ENCODE measurements at places on chromosomes 12 and 14.

- DNase-seq: no peak
Observed at GRCh38 chr12:125187148-125187745, 122.0 kb downstream of the AACS start.

GRCh38 chr14:78130356-78130755, 39.8 kb upstream of the NRXN3 start:
- DNase-seq: no peak

DNA sequence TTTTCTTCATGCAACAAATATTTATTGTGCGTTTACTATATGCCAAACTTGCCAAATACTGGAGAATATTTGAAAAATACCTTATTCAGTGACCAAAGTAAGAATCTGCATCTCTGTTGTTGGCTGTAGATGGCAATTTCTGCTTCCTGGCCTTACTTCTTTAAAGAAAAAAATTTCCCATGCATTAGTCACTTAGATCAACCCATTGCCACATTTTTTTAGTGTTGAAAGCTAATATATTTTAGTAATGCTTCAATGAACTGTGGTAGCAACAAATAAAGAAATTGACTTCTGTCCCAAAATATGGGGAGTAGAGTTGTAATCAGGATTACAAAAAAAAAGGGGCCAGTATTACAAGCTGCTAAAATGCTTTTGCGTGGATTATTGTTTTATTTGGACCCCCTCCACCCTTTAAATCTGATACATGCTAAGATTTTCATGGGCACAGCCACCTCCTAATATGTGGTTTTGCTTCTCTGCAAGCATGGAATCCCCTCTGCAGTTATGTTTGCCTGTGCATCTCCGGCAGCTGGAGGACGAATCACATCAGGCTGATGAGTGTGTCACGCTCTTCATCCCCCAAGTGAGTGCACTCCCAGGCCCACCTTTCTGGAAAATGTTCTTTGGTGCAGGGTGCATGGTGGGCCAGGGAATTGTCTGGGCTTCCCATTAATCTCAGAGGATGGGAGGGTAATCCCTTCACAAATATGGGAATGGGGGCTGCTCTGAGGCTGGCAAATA, 38.1 kb upstream of the PTCSC3 start:
- DNase-seq: no peak

GRCh38 chr14:80491650-80492049, 280.3 kb upstream of the DIO2 start:
- no peak for DNase-seq

GRCh38 chr14:99004112-99004511, 267.9 kb downstream of the BCL11B start:
- DNase-seq: no peak

DNA sequence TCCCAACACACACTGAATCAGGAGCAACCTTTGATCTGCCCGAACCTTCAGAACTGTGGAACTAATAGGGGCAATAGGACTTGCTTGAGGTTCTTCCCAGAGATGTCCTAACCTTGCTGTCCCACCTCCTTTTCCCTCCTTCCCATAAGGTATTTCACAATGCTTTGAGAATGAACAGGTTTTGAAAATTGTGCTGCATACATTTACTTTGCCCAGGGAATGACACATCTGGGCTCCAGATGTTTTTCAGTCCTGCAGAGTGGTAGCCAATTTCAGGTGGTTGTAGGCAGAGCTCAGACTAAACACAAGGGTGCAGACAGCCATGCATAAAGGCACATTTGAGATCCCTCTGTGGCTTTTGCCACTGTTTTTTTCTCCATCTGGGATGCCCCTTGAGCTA, 206.7 kb upstream of the PWP1 start:
- no peak for DNase-seq

DNA sequence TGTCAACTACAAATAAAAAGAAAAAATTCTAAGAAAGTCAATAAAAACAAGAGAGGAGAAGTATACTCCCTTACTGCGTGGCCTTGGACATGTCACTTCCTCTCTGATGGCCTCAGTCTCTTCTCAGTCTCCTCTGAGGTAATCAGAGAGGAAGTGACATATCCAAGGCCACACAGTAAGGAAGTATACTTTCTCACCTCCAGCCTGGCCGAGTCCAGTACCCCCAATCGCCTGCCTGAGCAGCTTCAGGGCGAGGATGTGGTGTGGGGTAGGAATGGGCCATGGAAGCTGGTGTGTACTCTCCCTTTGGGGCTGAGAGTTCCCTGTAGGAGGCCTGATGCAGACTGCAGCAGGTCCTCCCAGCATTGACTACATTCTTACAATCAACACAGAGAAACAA, 15.8 kb downstream of the VDR start:
- no peak for DNase-seq

DNA sequence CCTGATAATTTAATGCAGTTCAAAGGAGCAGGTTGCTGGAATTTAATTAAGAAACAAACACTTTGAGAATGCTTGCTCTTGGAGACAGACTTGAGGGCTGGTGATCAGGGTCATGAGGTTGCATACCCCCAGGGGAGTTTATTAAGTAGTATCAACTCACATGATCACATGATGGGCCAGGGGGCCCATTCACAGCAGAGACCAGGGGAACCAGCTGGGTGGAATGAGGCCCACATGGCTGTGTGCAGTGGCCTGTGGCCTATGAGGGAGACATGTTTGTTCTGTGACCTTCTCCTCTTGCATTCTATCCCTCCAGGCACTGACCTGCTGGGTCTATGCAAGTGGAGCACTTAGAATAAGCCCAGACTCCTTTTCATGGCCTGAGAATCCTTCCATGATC, 266.6 kb upstream of the PWP1 start:
- DNase-seq: no peak
